ENCODE measurements at places on chromosomes 1 and 21. TPM values are rescaled to one million over a fixed set of nuclear protein-coding genes. Genes with fewer than 3 reads are reported as not detected.
A peak's percentile ranks its signal among the peaks of the same experiment; 100 is the strongest.

GRCh38 chr21:19507682-19508260 lies 1104.2 kb upstream of the TMPRSS15 start:
- no peak for ATAC-seq

DNA sequence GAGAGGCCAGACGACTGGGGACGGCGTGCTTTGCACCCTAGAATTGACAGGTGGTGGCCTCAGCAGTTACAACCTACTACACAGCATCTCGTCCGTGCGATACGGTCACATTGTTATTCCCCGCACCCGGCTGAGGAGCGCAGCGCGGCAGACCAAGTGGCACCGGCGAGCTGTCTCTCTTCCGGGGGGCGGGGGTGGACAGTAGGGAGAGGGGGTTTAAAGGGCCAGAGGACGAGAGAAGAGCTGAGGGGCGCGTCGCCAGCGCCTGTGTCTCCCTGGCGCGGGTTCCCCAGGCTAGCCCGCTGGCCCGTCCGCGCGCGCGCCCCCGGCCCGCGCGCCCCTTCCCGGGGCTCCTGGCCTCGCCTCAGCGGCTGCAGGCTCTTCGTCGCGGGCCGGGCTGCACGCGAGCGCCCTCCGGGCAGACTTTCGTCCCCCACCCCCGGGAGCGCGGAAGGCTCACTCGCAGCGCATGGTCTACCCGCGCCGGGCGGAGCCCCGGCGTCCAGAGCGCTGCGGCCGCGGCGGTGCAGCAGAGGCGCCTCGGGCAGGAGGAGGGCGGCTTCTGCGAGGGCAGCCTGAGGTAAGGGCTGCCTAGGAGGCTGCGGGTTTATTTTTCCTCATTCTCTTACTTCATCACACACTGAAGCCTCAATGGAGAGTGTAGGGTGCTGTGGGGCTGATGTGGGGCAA lies at the start of gene PDE4B:
Gene PDE4B (plus strand): TSS at position 227 of the 690 bp plus-strand sequence.
- no peak for ATAC-seq

- no peak for ATAC-seq
These were observed 8.1 kb upstream of the GCLM start for GRCh38 chr1:93917302-93917701.

The GLUL gene
- total RNA-seq, result 435 TPM

GRCh38 chr1:187634940-187635339 lies 806.2 kb downstream of the PLA2G4A start:
- ATAC-seq, result no peak

The PRAMEF1 gene
- total RNA-seq, result not detected

DNA sequence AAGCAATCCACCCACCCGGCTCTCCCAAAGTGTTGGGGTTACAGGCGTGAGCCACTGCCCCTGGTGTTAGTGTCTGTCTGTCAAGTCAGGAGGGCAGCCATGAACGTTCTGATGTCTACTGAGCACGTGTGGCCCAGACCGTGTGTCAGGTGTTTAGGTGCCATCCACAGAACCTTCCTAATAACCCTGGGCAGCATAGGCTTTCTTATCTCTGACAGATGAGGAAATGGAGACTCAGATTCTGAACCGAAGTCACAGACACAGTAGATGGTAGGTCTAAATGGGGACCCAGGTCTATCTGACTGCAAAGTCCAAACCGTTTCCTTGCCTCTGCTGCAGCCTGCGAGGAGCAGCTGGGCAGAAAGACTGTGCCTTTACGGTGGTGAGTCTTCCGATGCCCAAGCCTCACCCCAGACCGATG lies 622 bp upstream of the IL6R start:
- ATAC-seq, result no peak

The CYP4A22 gene
- total RNA-seq, result not detected

GRCh38 chr1:234647758-234648157 lies 37.8 kb upstream of the IRF2BP2 start:
- ATAC-seq, result peak; percentile 96

GRCh38 chr1:1051127-1051810 lies 22.8 kb downstream of the RNF223 start:
- ATAC-seq, result no peak

GRCh38 chr1:50329332-50329932 lies 93.8 kb downstream of the DMRTA2 start:
- no peak for ATAC-seq

- ATAC-seq, result peak; percentile 52
These were observed 37.9 kb downstream of the ETNK2 start for GRCh38 chr1:204113896-204114295.

The C1orf141 gene
- total RNA-seq, result not detected

GRCh38 chr1:26378088-26378878 lies 5.7 kb upstream of the ZNF683 start:
- ATAC-seq, result peak; percentile 91

DNA sequence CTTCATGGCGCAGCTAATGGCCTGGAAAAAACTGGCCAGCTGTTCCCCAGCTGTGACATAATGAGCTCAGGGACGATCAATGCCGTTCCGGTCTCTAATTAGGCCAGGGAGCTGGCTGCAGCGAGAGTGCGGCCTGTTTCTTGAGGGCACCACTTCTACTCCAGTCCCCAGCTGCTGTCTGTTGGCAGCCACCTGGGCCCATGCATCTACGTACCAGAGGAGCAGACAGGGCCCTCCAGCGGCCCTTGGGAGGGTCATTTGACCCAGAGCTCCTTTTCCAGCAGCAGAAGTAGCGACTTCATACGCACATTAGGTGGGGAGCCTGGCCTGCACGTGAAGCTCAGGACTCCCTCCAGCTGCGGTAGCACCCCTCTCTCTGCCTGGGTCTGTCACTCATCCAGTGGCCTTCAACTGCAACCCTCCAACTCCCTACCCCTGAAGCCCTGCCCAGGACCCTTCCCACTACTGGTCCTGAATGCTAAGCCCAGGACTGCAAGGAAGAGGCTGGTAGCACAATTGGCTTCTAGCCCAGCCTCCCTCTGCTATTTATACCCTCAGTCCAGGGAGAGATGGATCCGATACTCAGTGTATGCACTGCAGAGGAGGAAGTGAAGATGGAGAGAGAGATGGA lies 9.1 kb upstream of the GPR61 start:
- no peak for ATAC-seq

The AVPR1B gene
- total RNA-seq, result not detected

The DNAJC6 gene
- 0.20 TPM for total RNA-seq

The NHLH1 gene
- 0.08 TPM for total RNA-seq

The CREB3L4 gene
- total RNA-seq, result 7.6 TPM

DNA sequence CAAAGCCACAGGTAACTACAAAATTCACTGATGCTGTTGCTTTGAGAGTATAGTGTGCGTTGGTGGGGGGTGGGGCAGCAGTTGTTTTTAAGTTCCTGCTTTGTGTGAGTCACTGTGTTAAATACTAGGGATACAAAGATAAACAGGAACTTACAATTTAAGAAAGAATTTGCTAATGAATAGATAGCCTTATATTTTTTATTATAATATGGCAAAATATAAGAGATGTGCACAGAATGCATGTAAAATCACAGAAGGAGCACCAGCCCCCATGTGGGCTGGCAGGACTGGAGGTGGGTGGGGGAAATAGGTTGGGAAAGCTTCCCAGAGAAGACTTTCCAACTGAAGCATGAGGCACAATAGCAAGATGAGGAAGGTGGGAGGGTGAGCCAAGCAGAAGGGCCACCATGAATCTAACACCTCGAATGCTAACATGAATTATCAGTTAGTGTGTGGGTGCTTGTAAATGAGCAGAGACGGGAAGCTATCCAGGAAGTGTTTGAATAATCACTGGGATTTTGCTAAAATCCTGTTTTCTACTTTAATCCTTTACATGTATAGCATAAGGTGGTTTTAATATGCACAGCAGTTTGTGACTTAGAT lies 57.0 kb upstream of the RAVER2 start:
- no peak for ATAC-seq

DNA sequence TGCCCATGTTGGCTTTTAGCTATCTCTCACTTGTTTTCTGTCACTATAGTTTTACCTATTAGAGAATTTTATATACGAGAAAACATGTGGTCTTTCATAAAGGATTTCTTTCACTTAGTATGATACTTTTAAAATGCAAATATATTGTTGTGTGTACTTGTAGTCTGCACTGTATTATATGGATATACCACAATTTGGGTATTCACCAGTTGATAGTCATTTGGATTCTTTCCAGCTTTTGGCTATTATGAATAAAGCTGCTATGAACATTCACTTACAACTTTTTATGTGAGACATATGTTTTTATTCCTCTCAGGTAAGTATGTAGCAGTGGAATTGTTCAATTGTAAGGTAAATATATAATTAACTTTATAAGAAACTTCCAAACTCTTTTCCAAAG lies 441.5 kb downstream of the GPATCH2 start:
- no peak for ATAC-seq

The ZMPSTE24 gene
- total RNA-seq, result 25.8 TPM

The IQCC gene
- 1.3 TPM for total RNA-seq

The NID1 gene
- total RNA-seq, result 5.3 TPM

- ATAC-seq, result peak; percentile 78
These were observed 708 bp upstream of the ZNF362 start for GRCh38 chr1:33255347-33256220.

The CFH gene
- total RNA-seq, result 33.9 TPM

DNA sequence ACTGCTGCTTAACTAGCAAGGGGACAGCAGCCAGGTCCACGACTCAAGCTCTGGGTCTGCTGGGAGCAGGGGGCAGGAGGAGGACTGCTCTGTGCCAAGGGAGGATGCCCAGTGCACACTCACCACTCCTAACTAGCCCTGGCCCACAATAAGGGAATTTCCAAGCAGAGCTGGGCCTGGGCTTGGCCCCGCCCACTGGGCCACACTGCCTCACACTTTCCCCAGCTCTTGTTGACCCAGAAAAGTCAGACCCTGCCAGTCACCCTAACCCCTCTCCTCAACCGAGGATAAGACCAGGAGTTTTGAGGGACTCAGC lies 18.7 kb downstream of the SLC9A1 start:
- peak; percentile 23 for ATAC-seq

The KPRP gene
- total RNA-seq, result 3.6 TPM

The TCP10L gene
- not detected for total RNA-seq

GRCh38 chr1:91400133-91400725 lies 4.4 kb downstream of the HFM1 start:
- ATAC-seq, result no peak

The EXTL1 gene
- total RNA-seq, result not detected

DNA sequence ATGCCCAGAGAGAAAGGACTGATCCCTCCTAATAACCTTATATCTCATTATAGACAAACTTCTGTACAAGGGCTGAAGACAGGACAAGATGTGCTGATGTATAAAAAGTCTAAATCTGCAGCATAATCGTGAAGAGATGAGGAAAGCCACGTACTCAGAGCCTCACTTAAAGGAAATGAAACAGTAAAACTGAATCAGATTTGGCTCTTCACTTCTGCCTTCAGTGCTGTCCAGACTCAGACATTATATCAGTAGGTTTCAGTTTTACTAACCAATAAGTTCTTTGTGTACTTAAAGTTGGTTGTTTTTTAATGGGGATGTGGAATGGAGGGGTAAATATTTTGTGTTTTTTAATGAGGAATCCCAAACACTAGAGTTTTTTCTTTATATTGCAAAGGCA lies 45.3 kb upstream of the RGS1 start:
- peak; percentile 32 for ATAC-seq

GRCh38 chr1:50214717-50215116 lies 106.0 kb downstream of the ELAVL4 start:
- no peak for ATAC-seq

The CELA3A gene
- not detected for total RNA-seq

The PADI2 gene
- 0.92 TPM for total RNA-seq

- ATAC-seq, result no peak
These were observed 100.2 kb downstream of the DMRTB1 start for GRCh38 chr1:53559391-53559815.

DNA sequence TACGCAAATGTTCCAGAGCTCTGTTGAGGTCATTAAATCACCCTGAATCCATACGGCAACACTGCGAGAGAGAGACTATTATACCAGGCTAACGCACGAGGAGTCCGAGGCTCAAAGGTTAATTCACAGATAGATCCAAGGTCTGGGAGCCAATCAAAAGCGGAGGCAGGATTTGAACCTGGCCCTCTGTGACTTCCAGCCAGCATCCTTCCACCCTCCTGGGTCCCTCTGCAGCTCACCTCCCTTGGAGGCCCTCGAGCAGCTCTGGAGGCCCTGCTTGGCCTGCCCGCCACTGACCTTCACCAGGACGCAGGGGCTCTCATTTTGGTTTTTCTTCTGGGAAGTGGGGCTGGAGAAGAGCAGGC lies 42.1 kb downstream of the KIAA1614 start:
- ATAC-seq, result no peak

GRCh38 chr1:217917281-217917887 lies 286.2 kb downstream of the SPATA17 start:
- no peak for ATAC-seq

The UBASH3A gene
- 0.24 TPM for total RNA-seq

DNA sequence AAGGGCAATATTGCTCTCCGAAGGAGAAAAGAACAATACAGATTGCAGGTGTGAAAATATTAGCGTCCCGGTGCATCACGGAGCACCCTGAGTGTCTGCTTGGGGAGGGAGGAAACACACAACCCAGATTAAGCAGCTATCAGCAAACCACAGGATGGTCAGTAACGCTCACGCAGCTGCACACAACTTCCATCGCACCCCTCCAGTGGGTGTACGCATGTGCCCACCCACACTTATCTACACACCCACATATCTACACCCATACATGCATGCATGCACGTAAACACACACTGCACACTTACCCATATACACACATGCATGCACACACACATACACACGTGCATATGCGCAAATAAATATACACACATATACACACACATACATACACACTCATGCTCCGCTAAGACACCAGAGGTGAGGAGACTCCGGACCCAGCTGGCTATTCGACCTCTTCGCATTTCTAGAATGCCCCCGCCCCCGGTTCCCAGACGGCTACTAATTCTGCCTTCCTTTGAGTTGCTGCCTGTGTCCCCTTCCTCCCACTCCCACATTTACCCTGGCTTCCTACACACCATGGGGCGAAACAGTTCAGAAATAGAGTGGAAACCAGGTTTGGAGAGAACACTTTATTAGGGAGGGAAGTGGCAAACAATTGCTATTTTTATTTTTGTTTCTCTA lies 26.2 kb downstream of the ITPKB start:
- ATAC-seq, result no peak

The SRP9 gene
- 156 TPM for total RNA-seq

DNA sequence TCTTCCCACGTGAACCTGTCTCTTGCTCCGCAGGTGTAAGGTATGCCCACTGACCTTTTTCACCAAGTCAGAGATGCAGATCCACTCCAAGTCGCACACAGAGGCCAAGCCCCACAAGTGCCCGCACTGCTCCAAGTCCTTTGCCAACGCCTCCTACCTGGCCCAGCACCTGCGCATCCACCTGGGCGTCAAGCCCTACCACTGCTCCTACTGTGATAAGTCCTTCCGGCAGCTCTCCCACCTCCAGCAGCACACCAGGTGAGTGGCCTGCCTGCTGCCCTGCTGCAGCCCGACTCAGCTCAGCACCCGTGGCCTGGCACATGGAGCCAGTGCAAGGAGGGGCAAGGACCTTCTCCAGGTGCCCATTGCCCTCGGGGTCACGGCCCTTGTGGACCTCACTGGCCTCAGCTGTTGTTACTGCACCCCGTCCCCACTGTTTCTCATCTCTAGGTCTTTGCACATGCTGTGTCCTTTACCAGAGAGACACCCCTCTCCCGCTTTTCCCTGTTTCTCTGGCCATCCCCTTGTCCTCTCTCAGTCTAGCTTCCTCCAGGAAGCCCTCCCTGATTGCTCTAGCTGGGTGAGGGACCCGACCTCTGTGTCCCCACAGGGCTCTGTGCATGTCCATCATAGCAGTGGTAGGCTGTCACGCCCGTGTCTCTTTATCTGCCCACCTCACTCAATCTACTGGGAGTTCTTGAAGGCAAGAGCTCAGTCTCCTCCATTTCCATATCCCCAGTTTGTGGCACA lies 25.4 kb downstream of the ZNF362 start:
- ATAC-seq, result no peak
